ENCODE measurements at places on chromosomes 4 and X.
A peak's percentile ranks its signal among the peaks of the same experiment; 100 is the strongest.

DNA sequence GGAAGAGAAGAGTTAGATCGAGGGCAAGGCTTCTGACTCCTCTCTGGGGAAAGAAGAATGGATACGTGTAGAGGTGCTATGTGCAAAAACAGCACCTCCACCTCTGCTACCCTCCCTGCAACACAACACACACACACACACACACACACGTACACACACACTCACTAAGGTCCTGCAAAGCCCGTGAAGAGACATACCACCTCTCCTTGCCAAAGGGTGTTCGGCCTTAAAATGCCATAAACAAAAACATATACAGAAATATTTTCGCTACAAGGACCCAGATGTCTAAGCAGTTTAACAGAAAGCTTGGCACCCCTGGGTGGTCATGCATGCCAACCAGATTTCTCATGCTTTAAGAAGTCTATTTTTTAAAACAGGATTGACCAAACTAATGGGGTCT is 1.5 kb downstream of the TIFA start:
- no peak for DNase-seq

DNA sequence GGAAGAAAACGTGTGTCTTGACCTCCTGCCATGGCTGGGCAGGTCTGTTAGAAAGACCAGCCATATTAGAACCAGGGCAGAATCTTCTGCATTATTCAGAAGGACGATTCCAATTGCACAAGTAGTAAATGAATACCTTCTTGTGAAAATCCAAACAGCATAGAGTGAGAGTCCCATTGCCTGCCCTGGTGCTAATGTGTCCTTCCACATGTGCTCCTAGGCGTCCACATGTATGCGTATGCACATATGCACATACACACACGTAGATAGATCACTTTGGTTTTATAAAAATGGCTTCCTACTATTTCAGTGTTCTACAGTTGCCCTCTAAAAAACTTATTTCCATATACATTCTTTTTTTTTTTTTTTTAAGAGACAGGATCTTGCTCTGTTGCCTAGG is 10.2 kb upstream of the GRPEL1 start:
- DNase-seq: no peak

DNA sequence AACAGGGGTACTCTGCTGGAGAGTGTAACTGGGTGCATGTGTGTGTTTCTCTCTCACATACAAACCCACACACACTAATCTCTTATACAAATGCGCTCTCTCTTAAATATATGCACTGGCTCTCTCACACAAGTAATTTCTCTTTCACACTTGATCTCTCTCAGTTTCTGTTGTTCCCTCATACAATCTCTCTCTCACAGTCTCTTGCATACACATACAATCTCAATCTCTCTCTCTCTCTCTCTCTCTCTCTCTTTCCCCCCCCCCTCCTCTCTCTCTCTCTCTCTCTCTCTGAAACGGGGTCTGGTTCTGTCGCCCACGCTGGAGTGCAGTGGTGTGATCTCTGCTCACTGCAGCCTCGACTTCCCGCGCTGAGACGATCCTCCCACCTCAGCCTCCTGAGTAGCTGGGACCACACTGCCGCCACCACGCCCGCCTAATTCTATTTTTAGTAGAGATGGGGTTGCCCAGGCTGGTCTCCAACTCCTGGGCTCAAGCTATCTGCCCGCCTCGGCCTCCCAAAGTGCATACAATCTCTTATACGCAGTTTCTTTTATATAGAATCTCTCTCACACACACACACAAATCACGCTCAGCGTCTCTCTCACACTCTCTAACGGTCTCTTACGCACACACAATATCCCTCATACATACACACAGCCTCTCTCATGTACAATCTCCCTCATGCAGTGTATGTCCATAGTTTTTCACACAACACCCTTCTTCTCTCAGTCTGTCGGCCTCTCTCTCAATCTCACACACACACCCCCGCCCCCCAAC is 518 bp upstream of the FAM241A start:
- DNase-seq: no peak

GRCh38 chr4:186580669-186581068 is 25.3 kb upstream of the MTNR1A start:
- no peak for DNase-seq

- no peak for DNase-seq
These were observed 1240.9 kb downstream of the STIM2 start for GRCh38 chr4:28101583-28101982.

- no peak for DNase-seq
These were observed 101.4 kb downstream of the TBC1D19 start for GRCh38 chr4:26685250-26685649.

DNA sequence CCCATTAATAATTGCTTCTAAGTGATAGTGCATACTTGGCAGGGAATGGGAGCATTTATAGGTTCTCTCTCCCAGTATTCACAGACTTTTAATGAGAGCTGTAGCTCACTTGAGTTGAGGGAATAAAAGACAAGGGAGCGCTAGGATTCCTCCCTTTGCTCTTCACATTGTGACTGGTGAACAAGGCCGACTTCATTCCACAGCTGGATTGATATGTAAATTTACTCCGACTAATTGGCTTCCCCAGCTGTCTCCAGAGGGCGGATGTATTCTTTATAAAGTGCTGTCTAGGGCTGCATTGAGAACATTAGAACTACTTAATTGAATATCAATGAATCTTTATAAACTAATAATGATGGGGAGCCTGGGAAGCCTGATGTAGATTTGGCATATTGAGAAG is 63.4 kb downstream of the GPR50 start:
- no peak for DNase-seq

- peak; percentile 55 for DNase-seq
These were observed 18.8 kb upstream of the TMSB4X start for GRCh38 chrX:12955882-12956703.

- DNase-seq: no peak
These were observed 28.7 kb downstream of the TMEM31 start for GRCh38 chrX:103739421-103739820.

- peak; percentile 81 for DNase-seq
These were observed 4.0 kb upstream of the ZNF518B start for GRCh38 chr4:10461091-10461849.

DNA sequence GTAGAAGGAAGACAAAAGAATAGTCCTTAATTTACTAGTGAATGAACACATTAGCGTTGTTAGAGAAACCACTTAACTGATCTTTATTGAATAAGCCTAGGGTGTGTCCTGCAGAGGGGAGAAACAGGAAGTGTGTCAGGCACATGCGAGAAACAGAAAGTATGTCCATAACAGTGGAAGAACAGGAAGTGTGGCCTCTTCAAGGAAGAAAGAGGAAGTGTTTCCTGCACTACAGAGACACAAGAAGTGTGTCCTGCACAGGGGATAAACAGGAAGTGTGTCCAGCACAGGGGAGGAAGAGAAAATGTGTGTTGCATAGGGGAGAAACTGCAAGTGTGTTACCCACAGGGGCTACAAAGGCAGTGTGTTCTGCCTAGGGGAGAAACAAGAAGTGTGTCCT is 539.6 kb upstream of the PRKX start:
- DNase-seq: no peak

GRCh38 chrX:149298111-149298510 is 207.0 kb downstream of the IDS start:
- DNase-seq: no peak

DNA sequence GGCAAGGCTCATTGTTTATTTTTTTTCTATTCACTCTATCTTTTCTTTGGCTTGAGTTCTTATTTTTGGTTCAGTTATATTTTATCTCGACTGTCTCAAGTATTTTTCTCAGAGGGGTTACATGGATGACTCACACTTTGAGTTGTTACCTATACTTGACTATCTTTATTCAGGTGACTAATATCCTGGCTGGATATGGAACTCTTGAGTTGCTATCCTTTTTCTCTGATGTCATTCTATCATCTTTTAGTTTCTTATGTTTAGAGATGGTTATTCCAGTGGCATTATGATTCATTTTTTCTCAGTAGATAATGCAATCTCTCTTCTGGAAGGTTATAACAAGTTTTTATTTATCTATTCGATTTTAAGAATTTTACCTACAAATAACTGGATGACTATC is 117.9 kb downstream of the COX18 start:
- no peak for DNase-seq

DNA sequence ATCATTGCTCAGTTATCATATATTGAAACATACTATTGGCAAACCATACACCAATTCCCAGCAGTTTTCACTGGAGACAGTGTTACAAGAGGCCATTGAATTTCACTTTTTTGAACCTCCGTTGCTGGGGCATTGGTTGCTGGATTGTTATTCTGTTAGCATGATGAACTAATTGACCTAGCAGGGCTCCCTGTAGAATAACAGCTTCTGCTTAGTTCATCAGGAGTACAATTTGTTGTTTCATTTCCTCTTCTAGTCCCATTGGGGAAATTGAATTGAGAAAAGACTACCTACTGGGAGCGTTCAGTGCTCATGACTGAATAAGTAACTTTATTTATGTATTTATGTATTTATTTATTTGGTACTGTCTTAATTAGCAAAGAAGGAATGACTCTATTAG is 151.6 kb downstream of the SLIT2 start:
- no peak for DNase-seq

- no peak for DNase-seq
These were observed 65.8 kb downstream of the GPR101 start for GRCh38 chrX:136967966-136968365.

DNA sequence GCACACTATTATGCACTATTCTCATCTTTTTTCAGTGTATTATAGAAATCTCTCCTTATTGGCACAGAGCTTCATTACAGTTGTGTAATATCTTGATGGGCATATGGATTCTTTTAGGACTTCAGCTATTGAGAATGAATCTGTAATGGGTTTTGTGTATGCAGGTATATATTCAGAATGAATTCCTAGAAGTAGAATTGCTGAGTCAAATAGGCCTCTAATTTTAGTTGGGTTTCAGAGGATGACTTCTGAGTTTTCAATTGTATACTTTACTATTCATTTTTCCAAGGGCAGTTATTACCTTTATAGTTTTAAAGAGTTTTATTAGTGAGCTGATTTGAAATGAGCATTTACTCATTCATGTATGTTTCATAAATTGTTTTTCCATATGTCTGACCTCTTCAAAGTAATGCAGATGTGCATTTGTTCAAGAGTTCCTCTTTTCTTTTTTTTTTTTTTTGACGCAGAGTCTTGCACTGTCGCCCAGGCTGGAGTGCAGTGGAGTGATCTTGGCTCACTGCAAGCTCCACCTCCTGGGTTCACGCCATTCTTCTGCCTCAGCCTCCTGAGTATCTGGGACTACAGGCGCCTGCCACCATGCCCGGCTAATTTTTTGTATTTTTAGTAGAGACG is 19.5 kb downstream of the CASP6 start:
- no peak for DNase-seq

GRCh38 chr4:77014256-77014655 is 61.5 kb downstream of the CCNI start:
- no peak for DNase-seq

GRCh38 chrX:40065296-40066046 is 32.3 kb downstream of the BCOR start:
- DNase-seq: no peak

GRCh38 chrX:69210581-69210980 is 45.3 kb upstream of the PJA1 start:
- DNase-seq: no peak

DNA sequence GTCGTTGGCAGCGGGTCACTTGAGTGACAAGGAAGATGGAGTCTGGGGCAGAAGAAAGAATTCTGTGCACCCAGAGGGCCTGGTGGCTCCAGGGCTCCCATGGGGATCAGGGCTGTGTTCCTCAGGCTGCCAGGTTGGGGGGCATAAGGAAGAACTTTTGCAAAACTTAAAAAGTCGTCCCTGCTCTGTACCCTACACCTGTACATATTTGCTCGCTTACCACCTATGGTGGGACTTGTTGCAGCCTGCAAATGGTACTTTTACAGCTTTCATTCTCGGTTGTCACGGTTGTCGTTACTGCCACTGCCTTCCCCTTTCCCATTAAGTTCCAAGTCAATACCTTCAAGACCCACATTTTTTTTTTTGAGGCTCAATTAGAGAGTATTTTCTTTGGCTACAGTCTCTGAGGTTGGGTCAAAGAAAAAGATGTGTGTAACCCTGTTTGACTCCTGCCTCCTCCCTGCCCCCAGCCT is 9.1 kb downstream of the ARX start:
- DNase-seq: no peak

DNA sequence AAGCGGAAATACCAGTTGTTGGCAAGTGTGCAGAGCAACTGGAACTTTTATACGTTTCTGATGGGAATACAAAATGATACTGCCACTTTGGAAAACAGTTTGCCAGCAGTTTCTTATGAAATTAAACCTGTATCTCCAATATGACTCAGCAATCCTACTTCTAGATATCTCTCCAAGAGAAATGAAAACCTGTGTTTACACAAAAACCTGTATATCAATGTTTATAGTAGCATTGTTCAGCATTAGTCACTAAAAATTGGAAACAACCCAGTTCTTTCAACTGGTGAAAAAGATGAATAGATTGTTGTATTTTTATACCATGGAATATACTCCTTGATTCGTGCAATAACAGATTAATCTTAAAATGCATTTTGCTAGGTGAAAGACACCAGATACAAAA is 26.8 kb downstream of the ATP7A start:
- no peak for DNase-seq

- no peak for DNase-seq
These were observed 20.8 kb downstream of the SH3BP2 start for GRCh38 chr4:2813446-2814405.

- DNase-seq: no peak
These were observed 44.5 kb upstream of the IL21 start for GRCh38 chr4:122665161-122665929.

DNA sequence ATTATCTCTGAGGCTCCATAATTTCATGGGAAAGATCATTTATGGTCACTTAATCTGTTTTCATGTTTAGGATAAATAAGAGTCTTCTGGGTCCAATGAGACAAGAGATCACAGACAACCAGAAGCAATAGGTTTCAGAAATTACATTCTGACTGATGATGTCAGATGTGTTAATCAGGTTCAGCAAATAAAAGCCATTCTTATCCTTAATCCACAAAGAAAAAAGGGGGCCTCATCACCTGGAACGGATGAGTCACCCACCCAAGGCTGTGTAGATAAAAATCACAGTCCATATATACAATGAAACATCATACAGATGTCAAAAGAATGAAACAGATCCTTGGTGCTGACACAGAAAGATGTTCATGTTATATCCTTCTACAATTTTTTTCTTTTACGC is 36.6 kb downstream of the SYTL4 start:
- DNase-seq: no peak

GRCh38 chrX:39445336-39445735 is 644.1 kb downstream of the MID1IP1 start:
- no peak for DNase-seq

DNA sequence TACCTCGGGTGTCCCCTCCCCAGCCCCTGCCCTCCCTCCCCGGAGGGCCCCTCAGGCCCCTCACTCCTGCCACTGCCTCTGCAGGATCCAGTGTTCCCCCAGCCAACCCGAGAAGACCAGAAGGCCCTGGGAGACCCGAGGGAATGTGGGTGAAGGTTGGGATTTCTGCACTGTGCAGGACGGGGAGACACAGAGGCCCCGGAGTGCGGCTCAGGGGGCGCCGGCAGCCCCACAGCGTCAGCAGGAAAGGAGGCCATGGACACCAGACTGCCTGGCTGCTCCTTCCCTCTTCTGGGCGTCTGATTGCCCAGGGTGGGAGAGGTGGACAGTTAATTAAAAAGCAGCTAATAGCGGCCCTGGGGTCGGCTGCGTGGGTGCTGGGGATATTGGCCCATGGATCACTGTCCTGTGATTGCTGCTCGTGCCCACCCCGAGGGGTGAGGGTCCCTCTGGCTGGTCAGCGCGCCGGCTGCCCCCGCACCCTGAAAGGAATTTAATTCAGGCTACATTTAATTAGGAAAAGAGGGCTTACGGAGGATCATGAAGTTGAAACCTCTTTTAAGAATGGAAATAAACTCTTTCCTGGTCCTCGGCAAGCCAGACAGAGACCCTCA is 57.8 kb upstream of the NKX1-1 start:
- DNase-seq: no peak
